ENCODE measurements at places on chromosomes 7 and 10.
A peak's percentile ranks its signal among the peaks of the same experiment; 100 is the strongest.

DNA sequence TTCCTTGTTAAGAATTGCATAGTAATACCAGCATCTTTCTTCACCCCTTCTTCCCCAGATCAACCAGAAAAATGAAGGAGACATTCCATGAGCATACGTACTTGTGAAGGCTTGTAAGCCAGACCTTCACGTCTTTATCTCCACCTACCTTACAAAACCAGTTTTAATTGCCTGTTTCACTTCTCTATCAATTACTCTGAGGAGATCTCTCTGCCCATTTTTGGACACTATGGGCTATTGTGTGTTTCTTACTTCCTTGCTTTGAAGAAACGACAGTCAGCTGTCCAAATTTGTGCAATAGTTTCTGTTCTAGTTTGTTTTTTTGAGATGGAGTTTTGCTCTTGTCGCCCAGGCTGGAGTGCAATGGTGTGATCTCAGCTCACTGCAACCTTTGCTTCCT, 349.7 kb upstream of the MBL2 start:
- DNase-seq, result no peak

- DNase-seq, result no peak
Measured at GRCh38 chr10:86840498-86840897, 84.1 kb downstream of the BMPR1A start.

- peak; percentile 85 for DNase-seq
Measured at GRCh38 chr7:26078437-26079336, 73.3 kb upstream of the NFE2L3 start.

DNA sequence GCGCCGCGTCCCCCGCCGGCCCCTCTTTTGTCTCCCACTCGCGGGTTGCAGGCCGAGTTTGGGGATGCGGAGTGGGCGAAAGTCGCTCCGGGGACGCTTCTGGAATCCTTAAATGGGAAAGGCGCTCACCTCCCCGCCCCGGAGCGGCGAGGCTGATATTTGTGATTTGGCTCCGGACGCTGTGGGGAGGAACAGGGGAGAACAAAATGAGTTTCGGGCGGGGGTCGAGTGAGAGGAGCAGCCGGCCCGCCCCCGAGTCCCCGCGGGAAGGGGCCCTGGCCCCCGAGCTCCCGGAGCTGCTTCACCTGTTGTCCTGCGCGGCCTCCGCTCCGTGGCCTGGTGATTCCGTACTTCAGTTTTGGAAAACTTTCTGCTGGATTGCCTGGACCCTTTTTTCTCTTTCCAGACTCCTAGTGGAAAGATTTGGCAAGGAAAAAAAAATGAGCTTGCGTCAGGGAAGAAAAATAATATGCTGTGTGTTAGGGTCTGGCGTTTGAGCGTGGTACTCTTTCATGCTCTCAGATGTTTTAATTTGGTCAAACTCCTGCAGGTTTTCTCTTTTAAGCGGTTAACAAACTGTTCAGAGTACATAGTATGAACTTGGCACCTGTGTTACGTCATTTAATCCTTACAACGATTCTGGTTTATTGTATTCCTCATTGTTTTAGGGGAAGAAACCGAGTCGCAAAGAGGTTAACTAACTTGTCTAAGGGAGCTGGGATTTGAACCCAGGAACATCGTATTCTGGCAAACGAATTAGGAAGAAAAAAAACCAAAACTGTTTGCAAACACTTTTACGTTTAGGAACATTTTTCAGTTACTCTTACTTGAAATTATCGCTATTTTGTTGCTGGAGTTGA, 924 bp downstream of the BMPR1A start:
- no peak for DNase-seq

- DNase-seq, result no peak
Measured at GRCh38 chr7:40570223-40570622, 435.4 kb downstream of the SUGCT start.

DNA sequence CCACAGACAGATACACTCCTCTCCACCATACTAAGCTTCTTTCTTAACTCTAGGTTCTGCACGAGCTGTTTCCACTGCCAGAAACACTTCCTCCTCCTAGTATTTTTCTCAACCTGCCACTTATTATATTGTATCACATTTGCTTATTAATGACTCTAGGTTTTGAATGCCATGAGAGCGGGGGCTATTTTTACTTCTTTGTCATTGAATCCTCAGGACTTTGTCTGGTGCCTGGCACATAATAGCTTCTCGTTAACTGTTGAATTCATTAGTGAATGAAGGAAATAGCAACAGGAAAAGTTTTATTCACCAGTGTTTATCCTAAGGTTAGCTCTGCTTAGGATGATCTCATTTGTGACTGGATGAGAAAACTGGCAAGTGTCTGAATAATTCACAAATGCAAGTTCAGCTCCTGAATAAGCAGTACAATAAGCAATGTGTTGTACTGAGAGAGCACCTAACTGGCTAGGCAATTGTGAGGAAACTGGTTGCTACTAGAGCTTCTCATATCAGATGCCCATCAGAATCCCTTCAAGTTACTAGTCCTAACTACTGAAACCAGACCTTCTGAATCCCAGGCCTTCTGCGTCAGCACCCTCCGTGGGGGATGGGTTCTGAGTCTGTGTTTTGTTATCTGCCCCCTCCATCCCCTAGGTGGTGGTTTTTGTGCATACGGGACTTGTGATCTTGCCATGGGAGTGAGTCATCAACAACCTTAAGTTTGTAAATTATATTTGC, 92.7 kb downstream of the LSMEM1 start:
- no peak for DNase-seq

DNA sequence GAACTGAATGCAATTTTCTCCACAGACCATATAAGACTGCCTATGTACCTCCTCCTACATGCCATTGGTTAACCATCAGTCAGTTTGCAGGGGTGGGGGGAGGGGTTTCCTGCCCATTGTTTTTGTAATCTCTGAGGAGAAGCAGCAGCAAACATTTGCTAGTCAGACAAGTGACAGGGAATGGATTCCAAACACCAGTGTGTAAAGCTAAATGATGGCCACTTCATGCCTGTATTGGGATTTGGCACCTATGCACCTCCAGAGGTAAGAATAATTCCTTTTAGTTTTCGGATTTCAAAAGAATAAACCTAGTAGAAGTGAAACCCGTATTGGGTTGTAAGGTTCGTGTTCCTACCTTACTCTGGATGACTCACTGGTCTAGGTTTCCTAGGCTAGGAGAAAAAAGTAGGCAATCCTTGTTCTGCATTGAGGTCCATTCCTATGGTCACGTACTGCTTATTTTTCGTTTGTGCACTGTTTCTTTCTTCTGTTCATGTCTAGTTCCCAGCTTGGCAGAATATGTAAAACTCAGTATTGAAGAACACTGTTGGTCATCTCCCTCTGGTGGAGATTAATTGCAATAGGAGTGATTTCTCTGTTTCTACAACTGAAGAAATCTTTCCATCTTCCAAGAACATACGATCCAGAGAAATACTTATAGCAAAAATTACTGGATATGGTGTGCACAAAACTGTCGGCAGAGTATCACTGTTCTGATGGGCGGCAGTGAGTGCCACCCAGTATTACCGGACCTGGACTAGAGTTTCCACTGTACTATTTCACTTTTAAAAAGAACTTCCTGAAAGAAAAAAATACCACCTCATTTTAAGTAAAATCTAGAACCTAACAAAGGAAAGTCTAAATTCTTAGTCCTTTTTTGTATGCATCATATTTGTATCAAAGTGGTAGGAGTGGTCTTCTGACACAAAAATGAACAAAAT, at the start of gene AKR1C3:
AKR1C3 (plus strand) TSS at position 150 of the 941 bp plus-strand sequence; CDS start at position 181, 31 bp downstream.
- DNase-seq, result no peak

DNA sequence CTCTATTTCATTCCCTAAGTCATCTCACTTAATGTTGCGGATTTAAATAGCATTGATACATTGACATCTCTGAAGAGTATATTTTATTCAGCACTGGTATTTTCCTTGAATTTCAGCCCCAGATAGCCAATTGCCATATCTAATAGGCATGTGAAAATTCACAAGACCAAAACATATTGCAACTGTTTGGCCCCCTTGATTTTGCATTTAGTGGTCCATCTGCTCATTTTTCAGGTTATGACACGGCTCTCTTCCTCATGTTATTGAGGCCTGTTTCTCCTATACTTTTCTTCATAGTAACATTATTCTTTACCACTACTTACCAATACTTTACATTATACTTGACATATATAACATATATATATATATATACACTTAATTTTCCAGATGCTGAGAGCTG, 43.7 kb downstream of the MKLN1 start:
- no peak for DNase-seq

- DNase-seq, result no peak
Measured at GRCh38 chr7:18420748-18421147, 74.8 kb upstream of the HDAC9 start.

- no peak for DNase-seq
Measured at GRCh38 chr7:134619627-134620331, 26.9 kb upstream of the BPGM start.

DNA sequence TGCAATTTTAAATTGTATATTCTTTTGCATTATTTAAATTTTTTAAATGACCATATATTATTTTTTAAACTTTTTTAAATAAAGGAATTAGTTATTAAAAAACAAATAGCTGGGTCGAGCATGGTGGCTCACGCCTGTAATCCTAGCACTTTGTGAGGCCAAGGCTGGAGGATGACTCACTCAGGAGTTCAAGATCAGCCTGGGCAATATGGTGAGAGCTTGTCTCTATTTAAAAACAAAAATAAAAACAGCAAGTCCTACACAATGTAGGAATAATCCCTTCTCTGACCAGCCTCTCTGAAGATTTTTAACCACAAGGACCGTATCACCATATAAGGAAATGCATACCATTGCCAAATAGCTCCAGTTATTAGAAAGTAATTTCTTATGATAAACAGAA, 19.6 kb downstream of the NOC3L start:
- no peak for DNase-seq

GRCh38 chr7:134724606-134725005, 54.8 kb upstream of the CALD1 start:
- no peak for DNase-seq

GRCh38 chr7:80918909-80919721, at the start of gene SEMA3C:
SEMA3C (minus strand) TSS chr7:80919051; CDS start chr7:80916781, 2,270 bp downstream.
- DNase-seq, result no peak

DNA sequence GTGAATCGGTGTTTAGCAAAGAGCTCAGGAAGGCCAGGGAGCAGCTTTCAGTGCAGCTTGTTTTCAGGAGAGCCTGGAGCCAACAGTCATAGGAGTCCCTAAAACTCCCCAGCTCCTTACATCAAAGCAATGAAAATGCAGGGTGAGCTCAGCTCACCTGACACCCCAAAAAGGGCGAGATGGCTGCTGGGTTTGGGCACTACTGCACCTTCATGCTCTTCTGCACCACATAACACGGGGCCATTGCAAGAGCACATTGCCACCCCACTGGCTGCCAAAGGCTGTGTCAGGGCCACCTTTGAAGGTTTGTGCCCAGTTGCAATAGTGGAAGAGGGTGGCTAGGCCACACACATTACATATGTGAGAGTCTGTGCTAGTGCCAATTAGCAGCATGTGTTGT, 25.0 kb upstream of the FRMD4A start:
- DNase-seq, result no peak

- DNase-seq, result no peak
Measured at GRCh38 chr10:30436671-30437030, 2.7 kb downstream of the MAP3K8 start.

DNA sequence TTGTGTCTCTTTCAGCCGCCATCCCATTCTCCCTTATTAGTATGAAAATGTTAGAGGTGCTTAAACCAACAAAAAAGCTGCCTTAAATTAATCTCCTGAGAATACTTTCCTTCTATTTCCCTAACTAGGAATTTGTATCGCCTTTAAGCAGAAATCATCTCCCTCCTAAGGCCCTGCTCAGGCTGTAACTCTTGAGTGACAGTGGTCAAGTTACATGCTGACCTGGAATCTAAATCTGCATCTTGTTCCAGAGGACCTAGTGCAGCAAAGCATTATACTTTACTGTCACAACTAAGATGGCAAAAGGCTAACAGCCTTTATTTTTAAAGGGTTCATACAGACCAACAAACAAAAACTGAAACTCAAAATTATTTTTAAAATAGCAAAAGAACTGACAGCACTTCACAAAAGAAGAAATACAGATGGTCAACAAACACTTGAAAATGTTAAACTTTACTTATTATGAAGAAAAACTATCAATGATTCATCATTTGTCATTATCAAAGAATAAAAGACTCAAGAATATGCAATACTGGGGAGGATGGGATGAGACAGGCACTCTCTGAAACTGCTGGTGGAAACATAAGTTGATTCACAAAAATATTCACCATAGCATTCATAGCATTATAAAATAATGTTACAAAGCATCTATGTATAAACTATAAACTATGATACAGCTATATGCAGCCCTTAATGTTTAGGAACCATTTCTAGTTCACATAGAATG, 11.0 kb downstream of the CYREN start:
- DNase-seq, result no peak

DNA sequence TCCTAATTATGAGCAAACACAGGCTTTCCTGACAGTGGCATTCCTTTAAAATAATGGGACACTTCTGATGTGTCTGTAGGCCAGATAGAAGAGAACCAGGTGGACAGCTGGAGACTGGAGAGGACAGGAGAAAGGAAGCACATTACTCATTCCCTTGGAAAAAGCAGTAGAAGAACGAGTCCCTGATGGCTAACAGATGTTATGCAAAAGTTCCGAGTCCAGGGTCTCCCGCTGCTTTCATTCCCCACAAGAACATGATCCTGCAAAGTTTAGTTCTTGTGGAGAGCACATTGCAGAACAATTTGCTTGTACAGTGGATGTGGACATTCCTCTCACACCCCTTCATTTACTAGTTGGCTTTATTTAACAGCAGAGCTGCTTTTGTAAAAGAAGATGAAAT, 137.6 kb downstream of the GPAM start:
- no peak for DNase-seq

DNA sequence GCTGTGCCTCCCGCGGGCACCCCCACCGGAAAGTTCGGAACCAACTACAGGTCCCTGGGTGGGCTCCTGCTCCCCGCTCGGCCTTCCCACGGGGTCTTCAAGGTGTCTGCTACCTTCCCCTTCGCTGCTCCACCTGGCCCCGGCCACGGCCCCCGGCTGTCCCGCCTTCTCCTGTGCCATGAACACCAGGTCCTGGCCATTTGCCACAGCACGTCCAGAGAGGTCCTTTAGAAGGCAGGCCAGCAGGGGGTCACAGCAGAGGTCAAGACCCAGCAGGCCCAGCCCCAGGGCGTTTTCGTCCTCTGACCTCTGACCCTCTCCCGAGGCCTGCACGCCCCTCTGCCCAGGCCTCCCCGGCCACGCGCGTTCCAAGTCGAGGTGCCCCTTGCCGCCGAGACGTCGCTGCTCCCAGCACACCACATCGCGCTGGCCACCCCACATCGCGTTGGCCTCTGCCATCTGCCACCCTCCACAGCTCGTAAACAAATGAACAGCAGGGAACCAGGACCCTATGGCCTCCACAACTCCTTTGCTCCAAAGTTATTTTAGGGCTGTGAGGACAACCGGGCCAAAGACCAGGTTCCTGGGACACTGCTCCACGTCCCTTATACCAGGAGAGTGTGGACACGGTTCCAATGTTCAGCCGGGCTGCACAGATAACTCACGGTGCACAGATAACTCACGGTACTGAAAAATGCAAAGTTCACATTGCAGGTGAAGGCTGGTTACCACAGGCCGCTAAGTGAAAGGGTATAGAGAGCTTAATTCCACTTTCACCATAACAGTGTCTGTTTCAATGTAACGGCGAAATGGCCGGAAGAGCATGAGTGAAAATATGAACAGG, 74.3 kb downstream of the CFAP46 start:
- DNase-seq, result no peak

- DNase-seq, result no peak
Measured at GRCh38 chr10:1137499-1138163, 81.4 kb downstream of the WDR37 start.

GRCh38 chr7:123863461-123863860, 18.5 kb downstream of the HYAL4 start:
- DNase-seq, result no peak

- DNase-seq, result peak; percentile 66
Measured at GRCh38 chr7:101816595-101817470, 593 bp upstream of the CUX1 start.

GRCh38 chr7:139948587-139949335, 114.0 kb downstream of the PARP12 start:
- no peak for DNase-seq

Measured in activated T-cell treated with anti-CD3 and anti-CD28 coated beads, Interleukin-2, amount 50 U/mL, for 24 hours (primary cell).